Thoracic aorta (tissue), 2 donors: ENCODE measurements at places on chromosomes 2 and 18.

DNA sequence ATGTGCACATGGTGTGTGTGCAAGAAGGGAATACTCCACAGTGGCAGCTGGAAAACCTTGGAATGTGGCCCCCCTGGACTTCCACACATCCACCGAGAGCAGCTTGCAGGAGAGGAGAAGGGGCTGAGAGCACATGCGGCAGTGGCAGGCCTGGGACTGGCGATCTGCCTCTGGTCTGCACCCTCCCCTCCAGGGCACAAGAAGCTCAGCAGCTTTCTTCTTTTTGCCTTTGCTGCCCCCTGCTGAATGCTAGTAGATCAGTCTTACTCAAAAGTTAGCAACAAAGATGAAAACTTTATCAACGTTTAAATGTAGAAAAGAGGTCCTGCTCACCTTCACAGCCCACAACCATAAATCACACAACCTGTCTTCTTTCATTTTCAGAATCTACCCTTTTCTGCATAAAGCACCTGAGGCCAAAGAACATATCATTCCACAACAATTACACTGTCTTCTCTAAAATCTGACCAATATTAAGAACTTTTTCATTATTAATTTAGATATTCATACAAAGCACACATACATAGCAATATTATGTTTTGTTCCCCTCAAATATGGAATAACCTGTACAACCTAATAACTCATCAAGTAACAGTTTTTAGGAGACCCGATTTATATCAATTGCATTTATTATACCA lies 34.6 kb downstream of the TGFBRAP1 start:
- DNase-seq, result no peak

- DNase-seq, result no peak
These were observed 160.9 kb upstream of the SMIM21 start for GRCh38 chr18:75588412-75588811.

GRCh38 chr18:62435435-62436031 lies 87.3 kb upstream of the ZCCHC2 start:
- no peak for DNase-seq

- DNase-seq, result no peak
These were observed 1.6 kb downstream of the SERPINB8 start for GRCh38 chr18:63971320-63972001.

- no peak for DNase-seq
These were observed 27.8 kb downstream of the SLC14A1 start for GRCh38 chr18:45751766-45752165.

DNA sequence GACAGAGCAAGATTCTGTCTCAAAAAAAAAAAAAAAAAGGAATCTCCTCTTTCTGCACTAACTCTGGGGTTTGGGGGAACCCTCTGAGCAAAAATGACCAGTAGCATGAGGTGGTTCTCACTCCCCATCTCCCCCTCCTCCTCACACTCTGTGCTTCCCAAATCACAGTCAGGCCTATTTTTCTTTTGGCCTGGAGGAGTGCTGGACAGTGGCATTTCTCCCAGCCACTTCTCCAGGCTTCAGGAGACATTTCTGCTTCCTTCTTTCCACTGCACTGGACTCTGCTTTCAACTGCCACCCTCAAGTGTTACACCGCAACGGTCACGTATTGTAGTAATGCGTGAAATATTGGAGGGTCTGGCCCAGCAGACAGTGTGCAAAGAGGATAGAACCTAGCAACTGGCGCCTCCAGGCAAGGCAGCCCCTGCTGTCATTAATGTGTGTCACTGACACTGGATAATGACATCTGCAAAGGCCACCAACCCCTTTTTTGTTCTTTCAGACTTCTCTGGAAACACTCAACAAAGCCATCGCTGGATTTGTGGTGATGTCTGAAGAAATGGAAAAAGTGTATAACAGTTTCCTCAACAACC lies 68.9 kb downstream of the TRABD2A start:
- no peak for DNase-seq

DNA sequence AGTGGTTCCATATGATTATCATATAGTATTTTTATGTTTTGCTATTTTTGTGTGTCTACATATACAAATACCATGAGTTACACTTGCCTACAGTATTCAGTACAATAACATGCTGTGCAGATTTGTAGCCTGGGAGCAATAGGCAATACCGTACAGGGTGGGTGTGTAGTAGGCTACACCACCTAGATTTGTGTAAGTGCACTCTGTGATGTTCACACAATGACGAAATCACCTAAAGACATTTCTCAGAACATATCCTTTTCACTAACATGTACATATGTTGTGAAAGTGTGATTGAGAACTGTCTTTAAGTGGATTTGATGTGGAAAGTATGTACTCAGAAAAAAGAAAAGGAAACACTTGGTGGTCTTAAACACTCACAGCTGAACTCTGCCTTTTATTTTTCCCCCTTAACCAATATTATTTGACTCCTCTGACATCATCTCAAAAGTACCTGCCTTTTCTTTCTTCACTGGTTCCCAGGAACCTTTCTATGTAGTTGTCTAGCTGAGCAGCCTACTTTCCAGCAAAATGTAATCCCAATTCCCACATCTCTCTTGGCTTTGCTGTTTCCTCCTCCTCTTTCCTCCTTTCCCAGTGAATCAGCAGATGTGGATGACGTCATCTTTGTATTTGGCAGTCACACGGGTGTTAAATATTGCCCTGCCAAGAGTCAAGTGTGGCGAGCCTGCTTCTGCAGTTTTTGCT lies 47.7 kb downstream of the OSBPL6 start:
- peak; percentile 32 for DNase-seq

DNA sequence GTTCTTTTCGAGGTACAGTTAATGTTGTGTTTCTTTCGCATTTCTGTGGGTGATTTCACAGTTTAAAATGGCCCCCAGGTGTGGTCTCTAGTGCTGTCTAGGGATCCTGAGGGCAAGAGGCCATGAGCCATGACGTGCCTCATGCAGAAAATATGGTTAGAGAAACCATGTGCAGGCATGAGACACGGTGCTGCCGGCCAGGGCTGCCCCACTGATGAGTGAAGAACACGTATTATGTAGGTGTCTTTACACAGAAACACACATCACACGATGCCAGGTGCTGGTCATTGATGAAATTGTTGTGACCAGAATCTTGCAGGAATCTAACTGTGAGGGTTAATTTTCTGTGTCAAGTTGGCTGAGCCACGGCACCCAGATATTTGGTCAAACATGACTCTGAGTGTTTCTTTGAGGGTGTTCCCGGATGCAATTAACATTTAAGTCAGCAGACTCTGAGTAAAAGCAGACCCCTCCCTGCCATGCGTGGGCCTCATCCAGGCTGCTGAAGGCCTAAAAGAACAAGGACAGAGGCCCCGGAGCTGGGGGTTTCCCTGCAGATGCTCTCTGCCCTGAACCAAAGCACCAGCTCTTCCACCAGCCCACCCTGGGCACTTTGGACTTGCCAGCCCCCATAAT lies 463.0 kb upstream of the MYT1L start:
- no peak for DNase-seq

- DNase-seq, result no peak
These were observed 28.6 kb downstream of the IGFBP2 start for GRCh38 chr2:216661639-216662375.

- DNase-seq, result no peak
These were observed 877.6 kb downstream of the SLC4A3 start for GRCh38 chr2:220504938-220505503.

GRCh38 chr2:15115776-15116175 lies 445.4 kb downstream of the NBAS start:
- DNase-seq, result no peak

DNA sequence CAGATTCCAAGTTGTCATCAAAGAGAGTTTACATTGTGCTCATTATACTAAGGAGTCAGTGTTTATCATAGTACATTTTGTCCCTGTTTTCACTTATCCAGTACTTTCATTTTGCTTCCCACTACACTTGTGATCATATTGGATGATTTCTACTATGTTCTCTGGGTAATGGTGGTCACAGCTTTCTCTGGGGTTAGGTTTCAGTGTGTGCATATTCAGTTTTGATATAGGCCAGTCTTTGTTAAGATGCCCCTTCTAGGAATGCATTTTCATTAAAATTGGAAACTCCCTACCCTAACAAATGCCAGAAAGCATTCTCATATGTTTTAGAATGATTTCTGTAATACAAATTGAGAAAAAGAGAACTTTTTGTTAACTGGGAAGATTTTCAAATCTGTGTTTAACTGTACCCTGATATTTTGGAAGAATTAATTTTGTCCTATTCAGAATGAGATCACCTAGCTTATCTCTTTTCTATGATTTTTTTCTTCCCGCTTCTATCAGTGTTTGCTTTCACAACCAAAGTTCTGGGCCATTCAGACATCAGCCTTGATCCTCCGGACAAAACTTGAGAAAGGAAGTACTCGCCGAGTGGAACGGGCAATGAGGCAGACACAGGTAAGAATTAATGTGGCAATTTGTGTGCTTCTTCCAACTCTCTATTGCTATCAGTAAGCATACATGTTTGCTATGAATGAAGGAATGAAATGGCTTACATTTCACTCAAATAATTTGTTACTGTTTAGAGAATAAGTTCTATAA lies 74.6 kb downstream of the TTC27 start:
- DNase-seq, result no peak

DNA sequence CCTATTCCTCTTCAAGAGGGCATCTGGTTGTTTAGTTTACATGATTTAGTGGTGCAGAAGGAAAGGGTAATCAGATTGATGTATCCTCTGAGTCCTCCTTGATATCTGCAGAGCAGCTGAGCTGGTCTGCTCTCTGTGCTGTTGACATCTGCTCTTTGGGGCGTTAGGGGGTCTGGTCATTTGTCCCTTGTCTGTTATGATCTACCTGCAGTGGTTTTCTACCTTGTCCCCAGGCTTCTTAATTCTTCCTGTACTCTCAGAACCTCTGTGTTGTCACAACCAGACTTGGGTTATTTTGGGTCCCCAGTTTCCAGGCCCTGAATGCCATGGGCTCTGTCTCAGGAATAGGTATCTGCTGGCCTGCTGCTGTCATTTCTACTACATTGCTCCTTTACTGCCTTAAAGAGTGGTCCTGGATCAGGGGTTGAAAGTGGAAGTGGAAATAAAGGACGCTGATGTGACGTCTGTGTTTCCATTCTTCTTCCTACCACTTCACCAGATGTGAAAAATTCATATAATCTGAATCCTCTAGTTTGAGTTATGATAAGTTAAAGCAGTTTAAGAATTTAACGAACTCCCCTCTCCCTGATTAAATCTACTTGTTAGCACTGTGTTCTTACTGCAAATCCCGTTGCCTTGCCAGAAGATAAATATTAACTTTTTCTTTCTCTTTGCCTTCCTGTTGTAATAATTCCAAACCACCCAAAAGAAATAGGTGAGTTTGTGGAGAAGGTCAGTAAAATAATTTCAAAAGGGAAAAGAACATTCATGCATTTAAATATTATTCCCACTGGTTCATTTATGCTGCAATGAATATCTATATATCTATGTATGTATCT lies 16.6 kb upstream of the CPS1 start:
- no peak for DNase-seq

- DNase-seq, result no peak
These were observed 87.7 kb downstream of the SPRED2 start for GRCh38 chr2:65344689-65345088.

DNA sequence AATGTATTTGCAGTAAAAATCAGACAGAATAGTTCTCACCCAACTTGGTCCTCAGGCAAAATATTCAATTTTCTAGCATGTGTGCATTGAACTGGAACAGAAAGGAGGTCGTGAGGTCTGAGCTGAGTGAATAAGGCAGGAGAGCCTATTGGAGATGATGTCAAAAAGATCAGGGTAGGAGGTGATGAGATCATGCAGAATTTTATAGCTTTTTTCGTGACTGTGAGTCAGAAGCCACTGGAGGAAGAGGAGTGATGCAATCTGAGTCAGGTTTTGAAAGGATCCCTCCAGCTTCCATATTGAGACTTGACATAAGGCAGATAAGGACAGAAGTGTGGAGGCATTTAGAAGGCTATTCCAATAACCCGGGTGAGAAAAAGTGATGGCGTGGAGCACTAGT lies 299.5 kb upstream of the SOX11 start:
- DNase-seq, result no peak

GRCh38 chr2:66228128-66228547 lies 206.8 kb upstream of the MEIS1 start:
- DNase-seq, result no peak

GRCh38 chr2:223262946-223263345 lies 211.0 kb downstream of the KCNE4 start:
- DNase-seq, result no peak

DNA sequence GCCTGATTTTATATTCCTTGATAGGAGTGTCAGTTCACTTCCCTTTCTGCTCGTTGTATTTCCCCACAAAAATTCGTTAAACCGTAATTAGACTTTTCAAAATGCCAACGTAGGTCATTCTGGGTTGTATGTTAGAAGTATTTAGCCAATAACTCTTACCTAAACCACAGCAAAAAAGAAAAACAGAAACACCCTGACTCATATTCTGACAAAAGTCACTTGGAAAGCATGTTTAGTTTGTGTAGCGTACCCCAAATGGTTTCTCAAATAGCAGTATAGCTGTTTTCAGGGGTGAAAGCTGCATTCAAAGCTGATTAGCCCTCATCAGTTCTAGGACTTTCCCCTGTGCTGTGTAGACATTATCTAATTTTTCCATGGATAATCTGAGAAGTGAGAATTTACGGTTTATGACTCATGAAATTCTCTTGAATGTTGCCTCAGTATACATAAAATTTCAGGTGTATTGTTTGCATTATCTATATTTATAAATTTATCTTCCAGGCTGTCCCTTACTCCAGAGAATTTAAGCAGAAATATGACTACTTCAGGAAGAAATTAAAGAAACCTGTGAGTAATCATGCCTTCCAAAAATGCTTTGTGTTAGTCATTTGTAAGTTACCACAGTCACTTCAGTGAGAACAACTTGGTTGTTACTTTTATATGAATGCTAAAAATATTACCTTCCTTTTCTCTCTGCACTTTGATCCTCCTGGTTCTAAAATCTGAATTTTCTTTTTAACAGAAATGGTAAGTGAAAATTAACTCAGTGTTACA lies 264.9 kb downstream of the ALPK2 start:
- no peak for DNase-seq

DNA sequence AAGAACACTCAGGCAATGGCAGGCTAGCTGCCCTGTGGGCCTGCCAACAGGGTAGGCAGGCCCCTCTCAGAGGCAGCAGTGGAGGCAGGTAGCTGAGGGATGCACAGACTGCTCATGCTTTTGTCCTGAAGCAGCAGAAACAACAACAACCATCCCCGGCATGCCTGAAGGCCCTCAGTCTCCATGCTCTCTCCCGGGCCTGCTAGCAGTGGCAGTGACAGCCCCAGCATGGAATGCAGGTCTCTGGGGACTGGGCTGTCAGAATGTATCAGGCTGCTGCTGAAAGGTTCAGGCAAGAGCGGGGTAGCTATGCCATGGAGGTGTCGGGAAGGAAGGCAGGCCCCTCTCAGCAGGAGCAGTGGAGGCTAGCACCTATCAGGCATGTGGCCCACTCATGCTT lies 209.8 kb downstream of the KCNJ3 start:
- no peak for DNase-seq

DNA sequence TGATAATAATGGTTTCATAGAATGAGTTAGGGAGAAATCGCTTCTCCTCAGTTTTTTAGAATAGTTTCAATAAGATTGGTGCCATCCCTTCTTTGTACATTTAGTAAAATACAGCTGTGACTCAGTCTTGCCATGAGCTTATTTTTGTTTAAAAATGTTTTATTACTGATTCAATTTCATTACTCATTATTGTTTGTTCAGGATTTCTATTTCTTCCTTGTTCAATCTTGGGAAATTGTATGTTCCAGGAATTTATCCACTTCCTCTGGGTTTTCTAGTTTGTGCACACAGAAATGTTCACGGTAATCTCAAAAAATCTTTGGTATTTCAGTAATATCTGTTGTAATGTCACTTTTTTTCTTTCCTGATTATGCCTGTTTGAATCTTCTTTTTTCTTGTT lies 371.5 kb upstream of the SETBP1 start:
- no peak for DNase-seq

- no peak for DNase-seq
These were observed 909 bp downstream of the TGFA start for GRCh38 chr2:70552501-70553333.

GRCh38 chr2:145958611-145959010 lies 1438.7 kb upstream of the ZEB2 start:
- no peak for DNase-seq
